SK-N-SH (cell line): ENCODE measurements at places on chromosomes 4 and X. TPM values are rescaled to one million over a fixed set of nuclear protein-coding genes. Genes with fewer than 3 reads are reported as not detected.
A peak's percentile ranks its signal among the peaks of the same experiment; 100 is the strongest.

LRP2BP gene
- 0.30 and 0.52 TPM in 2 replicates for polyA plus RNA-seq

PRR32 gene
- polyA plus RNA-seq, result not detected in 2 replicates

TMEM164 gene
- polyA plus RNA-seq, result 10.8 and 11.9 TPM in 2 replicates

PRKX gene
- polyA plus RNA-seq, result 6.5 and 7.3 TPM in 2 replicates

USP17L30 gene
- polyA plus RNA-seq, result not detected in 2 replicates

HGFAC gene
- polyA plus RNA-seq, result 0.37 and 0.43 TPM in 2 replicates

MRPS18C gene
- polyA plus RNA-seq, result 19.7 and 22.2 TPM in 2 replicates

TCEAL2 gene
- 0.12 and 0.23 TPM in 2 replicates for polyA plus RNA-seq

- H3K36me3 ChIP-seq, result no peaks in the 10 kb centered on the region
- H3K4me3 ChIP-seq, result peak overlapping the region; percentile 41; the same call in 1 of the 2 replicates
Measured at GRCh38 chrX:119759248-119759766, 919 bp downstream of the SOWAHD start.

DNA sequence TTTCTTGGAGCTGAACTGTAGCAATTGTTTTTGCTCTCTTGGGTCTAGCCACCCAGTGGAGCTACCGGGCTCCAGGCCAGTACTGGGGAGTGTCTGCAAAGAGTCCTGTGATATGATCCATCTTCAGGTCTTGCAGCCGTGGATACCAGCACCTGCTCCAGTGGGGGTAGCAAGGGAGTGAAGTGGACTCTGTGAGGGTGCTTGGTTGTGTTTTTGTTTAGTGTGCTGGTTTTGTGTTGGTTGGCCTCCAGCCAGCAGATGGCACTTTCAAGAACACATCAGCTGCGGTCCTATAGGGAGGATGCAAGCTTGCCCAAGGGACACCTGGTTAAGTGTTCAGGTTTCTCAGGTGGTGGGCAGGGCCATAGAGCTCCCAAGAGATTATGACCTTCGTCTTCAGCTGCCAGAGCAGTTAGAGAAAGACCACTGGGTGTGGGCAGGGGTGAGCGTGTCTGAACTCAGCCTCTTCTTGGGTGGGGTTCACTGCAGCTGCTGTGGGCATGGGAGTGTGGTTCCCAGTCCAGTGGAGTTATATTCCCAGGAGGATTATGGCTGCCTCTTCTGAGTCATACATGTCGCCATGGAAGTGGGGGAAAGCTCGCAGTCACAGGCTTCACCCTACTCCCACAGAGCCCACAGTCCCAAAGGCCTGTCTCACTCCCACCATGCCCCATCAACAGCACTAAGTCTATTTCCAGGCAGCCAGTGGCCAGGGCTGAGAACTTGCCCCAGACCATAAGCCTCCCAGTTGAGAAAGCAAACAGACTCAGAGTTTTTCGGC, 811.6 kb downstream of the GLUD2 start:
- no peak overlapping the region for H3K27ac ChIP-seq
- no peaks in the 10 kb centered on the region for H3K27me3 ChIP-seq
- no peaks in the 10 kb centered on the region for H3K36me3 ChIP-seq
- DNase-seq, result no peak
- H3K4me3 ChIP-seq, result no peak overlapping the region

GRCh38 chr4:14749910-14750309, 252.4 kb upstream of the CPEB2 start:
- no peaks in the 10 kb centered on the region for H3K27me3 ChIP-seq
- peak; percentile 8 for DNase-seq
- H3K4me1 ChIP-seq, result peaks cover under 1% of the 10 kb centered on the region; the same call in 1 of the 2 replicates
- H3K36me3 ChIP-seq, result no peaks in the 10 kb centered on the region
- H3K4me3 ChIP-seq, result no peak overlapping the region
- H3K27ac ChIP-seq, result no peak overlapping the region

DNA sequence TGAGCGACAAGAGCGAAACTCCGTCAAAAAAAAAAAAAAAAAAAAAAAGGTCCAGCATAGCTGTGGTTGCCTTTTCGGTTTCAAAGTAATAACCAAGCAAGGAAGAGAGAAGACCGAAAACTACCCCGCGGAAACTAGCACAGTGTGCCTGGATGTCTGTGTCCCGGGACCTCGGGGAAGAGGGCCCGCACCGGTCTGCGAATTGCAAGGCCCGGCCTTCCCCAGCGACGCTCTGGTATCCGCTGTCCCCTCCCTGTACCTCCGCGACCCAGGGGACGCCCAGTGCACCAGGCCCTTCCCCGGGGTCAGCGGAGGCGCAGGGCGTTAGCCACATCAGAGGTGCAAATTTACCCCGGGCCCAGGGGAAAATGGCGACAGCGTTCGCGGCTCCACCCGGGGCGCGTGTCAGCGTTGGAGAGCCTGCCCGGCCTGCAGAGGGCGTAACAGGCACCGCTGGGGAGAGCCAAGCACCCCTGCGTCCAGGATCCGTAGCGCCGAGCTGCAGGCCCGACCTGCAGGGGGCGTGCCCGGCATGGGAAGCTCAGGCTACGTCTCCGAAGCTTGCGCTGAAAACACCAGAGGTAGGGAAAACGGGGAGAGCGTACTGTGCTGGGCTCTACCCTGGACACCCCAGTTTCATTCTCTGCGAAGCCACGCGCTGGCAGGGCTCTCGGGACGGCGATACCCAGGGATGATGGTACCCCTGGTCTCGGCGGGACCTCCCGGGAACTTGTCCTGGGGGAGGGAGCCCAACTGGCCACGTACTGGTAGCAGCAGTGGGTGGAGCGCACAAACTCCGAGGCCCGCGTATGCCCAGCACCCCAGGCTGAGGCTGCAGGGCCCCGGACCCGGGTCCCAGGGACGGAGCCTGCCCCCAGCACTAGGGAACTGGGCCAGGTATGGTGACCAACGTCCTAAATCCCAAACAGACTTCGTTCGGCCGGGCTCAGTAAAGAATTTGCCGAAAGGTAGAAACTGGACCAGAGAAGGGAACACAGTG, 16.2 kb downstream of the NKX6-1 start:
- peak; percentile 44 for DNase-seq
- peaks cover 68% of the 10 kb centered on the region for H3K27me3 ChIP-seq
- H3K36me3 ChIP-seq, result no peaks in the 10 kb centered on the region

DNA sequence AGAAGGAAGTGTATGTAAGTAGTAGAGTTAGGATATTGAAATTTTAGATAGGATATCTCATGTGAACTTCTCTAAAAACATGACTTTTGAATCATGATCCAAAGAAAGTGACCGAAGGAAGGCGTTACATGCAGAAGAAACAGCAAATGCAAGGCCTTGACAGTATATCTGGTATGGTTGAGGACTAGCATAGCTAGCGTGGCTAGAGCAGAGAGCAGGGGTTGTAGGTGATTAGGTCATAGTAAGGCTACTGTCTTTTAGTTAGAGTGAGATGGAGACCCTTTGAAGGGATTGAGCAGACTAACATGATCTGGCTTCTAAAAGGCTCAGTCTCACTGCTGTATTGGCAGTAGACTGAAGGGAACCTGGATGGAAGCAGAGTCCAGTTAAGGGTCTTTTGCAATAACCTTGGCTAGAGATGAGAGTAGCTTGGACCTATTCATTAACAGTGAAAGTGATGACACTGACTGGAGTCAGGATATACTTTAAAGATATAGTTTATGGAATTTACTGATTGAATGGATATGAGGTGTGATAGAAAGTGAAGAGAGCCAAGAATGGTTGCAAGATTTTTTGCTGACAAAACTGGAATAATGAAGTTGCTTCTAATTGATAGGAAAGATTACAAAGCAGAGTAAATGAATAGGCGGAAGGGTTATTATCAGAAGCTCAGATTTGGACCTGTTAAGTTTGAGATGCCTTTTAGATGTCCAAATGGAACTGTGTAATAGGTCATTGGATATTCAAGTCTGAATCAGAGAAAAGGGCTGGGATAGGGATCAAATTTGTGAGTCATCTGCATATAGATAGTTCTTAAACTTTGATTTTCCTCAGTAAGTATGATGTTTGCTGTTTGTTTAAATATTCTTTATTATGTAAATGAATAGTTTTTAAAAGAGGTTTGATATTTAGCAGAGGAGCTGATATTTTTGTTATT, 59.8 kb downstream of the MRPL1 start:
- no peak for DNase-seq
- no peaks in the 10 kb centered on the region for H3K27me3 ChIP-seq
- H3K27ac ChIP-seq, result no peak overlapping the region

DNA sequence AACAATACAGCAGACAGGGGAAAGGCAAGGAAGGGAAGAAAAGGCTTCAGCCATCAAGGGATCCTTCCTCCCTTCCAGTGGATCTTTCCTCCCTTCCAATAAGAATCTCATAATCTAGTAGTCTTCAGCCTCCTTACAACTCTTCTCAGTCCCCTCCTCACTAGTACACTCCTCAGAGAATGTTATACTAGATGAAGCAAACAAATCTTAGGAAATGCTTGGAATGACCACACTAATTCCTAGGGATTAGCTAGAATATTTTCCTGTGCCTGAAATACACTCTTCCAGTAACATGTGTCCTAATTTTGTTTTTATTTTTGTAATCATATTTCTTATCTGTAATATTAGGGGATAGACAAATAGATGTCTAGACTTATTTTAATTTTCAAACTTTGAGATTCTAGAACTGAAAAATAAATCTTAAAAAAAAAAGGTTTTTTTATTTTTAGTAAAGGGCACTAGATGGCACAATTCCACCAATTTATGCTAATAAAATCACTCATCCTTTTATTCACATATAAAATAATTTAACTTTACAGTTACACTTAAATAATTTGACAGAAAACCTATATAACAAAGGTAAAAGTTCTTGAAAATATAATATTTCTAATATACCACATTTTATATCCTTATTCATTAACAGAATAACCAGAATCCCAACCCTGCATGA, 7.0 kb upstream of the STPG2 start:
- no peaks in the 10 kb centered on the region; the same call in 1 of the 2 replicates for H3K4me1 ChIP-seq
- H3K27me3 ChIP-seq, result no peaks in the 10 kb centered on the region
- no peaks in the 10 kb centered on the region for H3K36me3 ChIP-seq
- no peak overlapping the region for H3K27ac ChIP-seq
- no peak for DNase-seq

DNA sequence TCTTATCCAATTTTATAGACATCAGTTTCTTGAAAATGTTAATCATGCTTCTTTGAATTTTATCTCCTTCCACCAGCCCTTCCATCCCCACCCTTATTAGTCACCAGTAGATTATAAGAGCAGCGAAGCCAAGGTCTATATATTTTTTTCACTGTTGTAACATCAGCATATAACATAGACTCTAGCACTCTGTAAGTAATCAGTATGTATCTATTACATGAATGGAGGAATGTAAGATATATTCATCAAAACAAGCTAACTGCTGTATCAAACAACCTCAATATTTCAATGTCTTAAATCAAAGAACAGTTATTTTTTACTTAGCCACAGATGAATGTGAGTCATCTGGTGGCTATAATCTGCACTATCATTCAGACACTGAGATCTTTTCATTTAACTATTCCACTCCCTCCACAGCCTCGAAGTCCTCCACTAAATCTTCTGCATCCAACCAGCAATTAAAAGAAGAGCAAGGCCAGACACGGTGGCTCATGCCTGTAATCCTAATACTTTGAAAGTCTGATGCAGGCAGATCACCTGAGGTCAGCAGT, 178.9 kb downstream of the CENPC start:
- no peak overlapping the region for H3K27ac ChIP-seq
- DNase-seq, result no peak
- H3K4me3 ChIP-seq, result no peak overlapping the region
- no peaks in the 10 kb centered on the region for H3K27me3 ChIP-seq
- no peaks in the 10 kb centered on the region for H3K36me3 ChIP-seq
- no peaks in the 10 kb centered on the region for H3K4me1 ChIP-seq

DNA sequence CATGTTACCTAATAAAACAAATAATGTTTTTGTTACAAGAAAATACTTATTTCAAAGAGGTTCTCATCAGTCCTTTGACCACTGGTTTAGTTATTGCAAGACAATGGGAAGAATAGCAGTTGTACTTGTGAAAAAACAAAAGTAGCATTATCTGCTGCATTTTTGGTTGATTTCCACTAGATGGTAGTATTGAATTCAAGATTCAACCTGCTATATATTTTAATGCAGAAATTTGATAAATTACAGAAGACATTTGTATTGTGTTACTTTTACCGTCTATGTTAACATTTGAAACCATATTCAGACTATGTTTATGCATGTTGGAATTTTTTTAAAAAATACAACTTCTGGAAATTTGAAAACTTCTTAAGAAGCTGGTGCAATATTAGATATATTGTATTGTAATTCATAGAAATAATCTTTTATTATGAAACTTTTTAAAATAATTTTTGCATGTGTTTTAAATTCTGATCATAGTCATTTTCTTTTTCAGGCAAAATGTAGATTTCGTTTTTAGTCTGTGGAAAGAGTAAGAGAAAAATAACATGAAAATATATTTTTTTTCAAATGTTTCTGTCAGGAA, 56.4 kb downstream of the SPCS3 start:
- H3K27me3 ChIP-seq, result no peaks in the 10 kb centered on the region
- H3K4me3 ChIP-seq, result no peak overlapping the region
- no peaks in the 10 kb centered on the region for H3K4me1 ChIP-seq
- DNase-seq, result peak; percentile 8
- no peak overlapping the region for H3K27ac ChIP-seq
- no peaks in the 10 kb centered on the region for H3K36me3 ChIP-seq

DNA sequence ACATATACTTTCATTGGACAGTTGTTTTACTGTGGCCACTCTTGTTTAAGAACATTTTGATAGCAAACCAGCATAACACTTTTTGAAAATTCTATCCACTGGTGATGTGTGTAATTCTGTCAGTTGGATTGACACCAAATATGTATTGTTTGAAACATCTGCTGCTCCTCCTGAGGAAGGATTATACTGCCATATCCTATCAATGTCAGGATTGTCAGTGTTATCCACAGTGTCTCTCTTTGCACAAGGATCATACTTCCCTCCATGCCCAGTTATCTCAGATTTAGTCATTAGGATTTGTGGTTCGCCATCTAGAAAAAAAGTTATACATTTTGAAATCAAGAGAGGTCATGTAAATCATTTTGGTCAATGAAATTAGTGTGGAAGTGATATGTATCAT, 1859.6 kb downstream of the C4orf33 start:
- no peak for DNase-seq
- no peaks in the 10 kb centered on the region for H3K4me1 ChIP-seq
- no peak overlapping the region for H3K27ac ChIP-seq

DNA sequence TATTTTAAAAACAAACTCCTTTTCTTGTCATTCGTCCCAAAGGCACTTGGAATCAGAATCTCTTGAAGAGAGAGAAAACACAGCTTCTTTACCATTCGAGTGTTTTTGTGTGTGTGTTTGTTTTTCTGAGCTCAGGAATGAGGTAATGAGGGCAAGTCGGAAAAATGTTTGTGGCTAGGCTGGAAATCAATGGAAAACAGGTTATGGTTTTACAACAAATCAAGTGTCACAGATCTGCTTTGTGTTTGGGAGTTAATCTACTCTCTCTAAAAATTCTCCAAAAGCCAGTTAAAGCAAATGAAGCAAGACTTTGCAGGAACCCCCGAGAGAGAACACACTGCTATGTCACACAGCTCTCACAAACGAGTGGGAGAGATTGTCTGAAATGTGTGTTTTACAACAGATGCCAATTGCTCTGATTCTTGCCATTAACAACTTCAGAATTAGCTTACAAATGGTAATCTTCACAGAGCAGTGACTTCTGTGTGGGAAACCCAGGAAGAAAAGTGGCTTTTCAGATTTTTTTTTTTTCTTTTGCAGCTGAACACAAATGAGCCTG, 264.1 kb downstream of the CBLL2 start:
- no peaks in the 10 kb centered on the region for H3K27me3 ChIP-seq
- no peak overlapping the region for H3K4me3 ChIP-seq
- H3K36me3 ChIP-seq, result no peaks in the 10 kb centered on the region
- no peaks in the 10 kb centered on the region for H3K4me1 ChIP-seq
- DNase-seq, result no peak
- no peak overlapping the region for H3K27ac ChIP-seq
